ENCODE measurements at places on chromosomes 3 and 15. TPM values are rescaled to one million over a fixed set of nuclear protein-coding genes. Genes with fewer than 3 reads are reported as not detected.

DNA sequence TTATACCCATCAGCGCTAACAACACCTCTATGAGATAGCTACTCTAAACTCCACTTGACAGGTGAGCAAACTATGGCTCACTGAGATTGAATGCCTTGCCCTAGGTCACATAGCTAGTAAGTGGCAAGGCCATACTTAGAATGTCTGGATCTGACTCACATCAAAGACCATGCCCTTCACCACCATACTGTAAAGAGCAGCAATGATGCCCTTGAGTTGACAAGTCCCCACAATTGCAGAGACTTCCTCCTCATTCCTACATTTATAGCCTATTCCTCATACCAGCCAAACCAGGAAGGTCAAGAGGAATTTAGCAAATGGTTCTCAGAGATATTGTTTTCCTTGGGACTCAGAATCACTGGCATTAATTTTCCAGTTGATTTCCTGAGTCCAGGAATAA, 157.8 kb upstream of the SNTN start:
- DNase-seq = no peak

The ATP10A gene
- 1.6 TPM for total RNA-seq

The PRKAR2A gene
- 25.0 TPM for total RNA-seq

DNA sequence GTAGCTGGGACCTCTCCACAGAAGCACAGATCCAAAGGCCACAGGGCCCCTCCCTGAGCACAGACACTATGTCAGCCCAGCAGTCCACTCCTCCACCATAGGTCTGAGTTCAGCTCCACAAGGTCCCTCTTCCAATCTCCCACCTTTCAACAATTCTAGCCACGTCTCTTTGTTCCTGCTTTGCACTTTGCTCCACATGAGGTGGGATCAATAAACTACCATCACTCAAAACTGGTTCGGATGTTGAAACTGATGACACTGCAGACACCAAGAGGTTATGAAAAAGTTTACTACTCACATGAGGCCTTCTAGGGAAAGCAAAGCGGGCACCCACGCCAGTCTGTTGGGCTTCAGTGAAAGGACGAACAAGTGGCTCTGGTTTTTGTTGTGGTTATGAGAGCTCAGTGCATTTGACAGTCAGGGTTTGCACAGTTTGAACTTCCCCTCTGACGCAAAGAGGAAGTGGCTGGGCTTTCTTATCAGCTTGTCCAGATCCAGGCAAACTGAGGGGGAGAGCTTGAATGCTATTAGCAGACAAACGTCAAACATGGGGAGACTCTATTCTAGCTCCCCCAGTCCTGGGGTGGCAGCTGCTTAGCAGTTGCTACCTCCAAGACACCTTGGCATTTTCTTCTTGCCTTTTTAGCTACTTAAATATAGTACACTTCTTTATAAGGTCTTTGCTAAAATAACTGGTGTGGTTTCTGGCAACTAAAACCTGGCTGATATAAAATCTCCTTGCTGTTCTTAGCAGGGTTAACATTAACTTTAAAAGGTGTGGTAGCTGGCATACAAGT, 37.8 kb downstream of the ZNF445 start:
- DNase-seq = peak; percentile 82

The CFAP92 gene
- not detected for total RNA-seq

DNA sequence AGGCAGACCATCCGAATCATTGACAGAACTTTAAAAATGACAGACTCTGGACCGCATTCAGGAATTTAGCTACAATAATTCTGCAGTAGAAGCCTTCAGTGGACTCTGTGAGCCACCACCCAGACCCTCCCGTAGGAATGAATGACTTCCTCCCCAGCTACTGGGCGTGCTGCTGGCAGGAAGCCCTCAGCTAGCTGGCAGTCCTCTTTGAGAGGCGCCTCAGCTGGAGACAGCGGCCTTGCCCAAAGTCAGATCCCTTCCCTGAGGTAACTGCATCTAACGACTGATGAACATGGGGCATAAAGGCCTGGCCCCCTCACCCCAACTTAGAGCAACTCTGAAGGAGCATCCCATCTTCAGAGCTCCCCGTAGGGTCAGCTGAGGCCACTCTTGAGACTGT, 25.8 kb downstream of the CRABP1 start:
- DNase-seq = no peak

- DNase-seq = no peak
Measured at GRCh38 chr15:56798639-56799038, 65.3 kb upstream of the ZNF280D start.

- DNase-seq = no peak
Measured at GRCh38 chr3:103968131-103968530, 1398.6 kb upstream of the ALCAM start.

The GOLGA8S gene
- total RNA-seq = 0.12 TPM

- DNase-seq = no peak
Measured at GRCh38 chr15:70523616-70524015, 239.7 kb downstream of the UACA start.

The HDC gene
- total RNA-seq = not detected

The BCL2A1 gene
- total RNA-seq = 32.9 TPM

Data from B cell (primary cell).